ENCODE measurements at places on chromosomes 13 and 19. TPM values are rescaled to one million over a fixed set of nuclear protein-coding genes. Genes with fewer than 3 reads are reported as not detected.

GRCh38 chr13:77838271-77838670 lies 80.4 kb downstream of the EDNRB start:
- no peak for DNase-seq

ADAMTSL5 gene
- 5.4 TPM for total RNA-seq

GRCh38 chr13:20462533-20462915 lies 63.1 kb downstream of the CRYL1 start:
- no peak for DNase-seq

DNA sequence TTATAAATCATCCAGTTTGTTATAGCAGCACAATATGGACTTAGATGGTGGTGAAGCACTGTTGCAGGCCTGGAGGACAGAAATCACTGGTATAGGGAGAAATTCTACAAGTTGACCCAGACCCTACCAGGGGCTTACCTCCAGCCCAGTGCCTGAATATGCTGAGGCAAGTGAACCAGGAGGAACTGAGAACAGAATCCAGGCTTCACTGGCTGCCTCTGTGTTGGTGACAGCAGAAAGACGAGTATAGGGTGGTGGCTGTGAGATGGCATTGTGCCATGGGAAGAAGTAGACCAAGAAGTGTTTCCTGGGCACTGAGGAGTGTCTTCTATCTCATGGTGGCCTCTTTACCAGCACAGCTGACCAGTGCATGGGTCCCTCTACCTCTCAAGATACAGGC lies 15.9 kb upstream of the EID2 start:
- DNase-seq: no peak

GRCh38 chr19:15843203-15843893 lies 27.9 kb upstream of the OR10H1 start:
- no peak for DNase-seq

GRCh38 chr13:114334305-114335053 lies 20.2 kb downstream of the CHAMP1 start:
- no peak for DNase-seq

LYPD5 gene
- 0.79 TPM for total RNA-seq

GRCh38 chr19:49339301-49340068 lies 4.3 kb downstream of the CD37 start:
- DNase-seq: no peak

DNA sequence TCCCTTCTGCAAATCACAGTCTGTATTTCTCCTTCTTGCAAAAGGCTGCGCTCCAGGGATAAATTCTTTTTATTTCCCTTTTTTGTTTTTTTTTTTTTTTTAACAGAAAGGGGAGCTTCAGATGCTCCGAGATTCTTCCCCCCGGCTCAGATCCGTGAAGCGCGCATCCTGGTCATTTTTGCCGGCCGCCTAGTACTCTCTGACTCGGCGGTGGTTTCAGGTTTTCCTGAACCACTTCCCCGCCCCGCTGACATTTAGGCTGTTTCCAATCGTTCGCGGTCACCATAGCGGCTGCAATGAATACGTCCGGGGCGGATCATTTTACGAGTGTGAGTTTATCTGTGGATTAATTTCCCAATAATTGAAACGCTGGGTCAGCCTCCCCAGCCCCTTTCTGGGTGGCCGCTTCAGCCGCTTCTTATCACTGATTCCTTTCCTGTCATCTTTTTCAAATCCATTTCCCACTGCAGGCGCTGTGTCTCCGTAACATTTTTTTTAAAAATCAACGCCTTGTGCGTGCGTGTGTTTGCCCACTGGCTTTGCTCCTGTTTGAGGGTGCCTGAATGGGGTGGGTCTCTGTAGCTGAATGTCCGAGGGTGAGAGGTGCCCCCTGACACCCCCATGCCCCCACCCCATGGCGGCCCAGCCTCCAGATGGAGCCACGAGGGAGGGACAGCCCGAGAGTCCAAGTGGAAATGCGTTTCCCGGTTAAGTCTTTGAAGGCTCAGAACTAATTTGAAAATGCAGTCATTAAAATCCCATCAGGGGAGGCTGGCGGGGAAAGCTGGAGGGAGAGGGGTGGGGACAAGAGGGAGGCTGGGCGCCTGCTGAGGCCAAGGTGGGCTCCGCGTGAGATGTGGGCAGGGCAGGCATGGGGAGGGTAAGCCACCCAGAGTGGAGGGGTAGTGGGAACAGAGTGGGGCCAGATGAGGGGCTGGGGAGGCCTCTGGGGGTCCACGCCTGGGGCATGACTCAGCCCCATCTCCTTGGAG lies 10.6 kb downstream of the ONECUT3 start:
- no peak for DNase-seq

MCEMP1 gene
- total RNA-seq: not detected

DNA sequence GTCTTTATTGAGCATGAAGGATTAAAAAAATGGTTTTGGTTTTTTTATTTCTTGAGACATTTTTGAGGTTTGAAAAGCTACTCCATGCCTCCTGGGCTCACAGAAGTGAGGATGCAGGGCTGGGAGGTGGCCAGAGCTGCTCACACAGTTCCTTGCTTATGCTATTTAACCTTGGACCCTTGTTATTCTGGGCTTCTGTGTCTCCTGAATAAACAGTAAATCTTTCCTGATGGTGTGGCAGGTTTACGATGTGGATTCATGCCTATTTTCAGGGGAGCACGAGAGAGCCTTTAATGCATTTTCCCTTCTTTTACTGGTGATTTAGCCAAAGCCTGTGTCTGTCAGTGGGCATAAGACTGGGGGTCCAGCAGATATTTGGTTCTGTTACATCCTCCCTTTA lies 34.3 kb upstream of the PCDH8 start:
- DNase-seq: no peak

DNA sequence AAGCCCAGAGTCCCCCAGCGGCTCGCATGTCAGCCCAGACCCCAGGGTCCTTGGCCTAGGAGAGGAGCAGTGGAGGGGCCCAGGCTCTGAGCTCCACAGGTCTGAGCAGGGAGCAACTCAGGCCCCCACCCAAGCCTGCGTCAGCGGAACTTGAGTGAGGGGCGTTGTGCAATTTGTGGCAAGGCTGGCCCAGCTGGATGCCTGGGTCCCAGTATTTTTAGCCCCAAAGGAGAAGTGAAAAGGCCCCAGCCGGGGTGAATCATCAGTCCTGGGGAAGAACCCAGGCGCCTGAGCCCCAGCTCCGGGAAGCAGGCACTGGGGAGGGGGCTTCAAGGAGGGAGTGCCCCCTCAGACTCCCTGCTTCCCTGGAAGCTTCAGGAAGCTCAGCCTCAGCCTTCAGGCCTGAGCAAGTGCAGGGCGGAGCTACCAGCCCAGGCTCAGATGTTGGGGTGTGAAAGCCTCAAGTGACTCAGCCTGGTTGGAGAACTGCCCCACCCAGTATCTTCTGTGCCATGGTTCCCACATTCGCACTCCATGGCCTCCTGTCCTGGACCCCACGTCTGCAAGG lies 7.2 kb downstream of the MED29 start:
- DNase-seq: peak; percentile 48

- DNase-seq: no peak
Observed at GRCh38 chr13:70253834-70254233, 145.6 kb upstream of the KLHL1 start.

DNA sequence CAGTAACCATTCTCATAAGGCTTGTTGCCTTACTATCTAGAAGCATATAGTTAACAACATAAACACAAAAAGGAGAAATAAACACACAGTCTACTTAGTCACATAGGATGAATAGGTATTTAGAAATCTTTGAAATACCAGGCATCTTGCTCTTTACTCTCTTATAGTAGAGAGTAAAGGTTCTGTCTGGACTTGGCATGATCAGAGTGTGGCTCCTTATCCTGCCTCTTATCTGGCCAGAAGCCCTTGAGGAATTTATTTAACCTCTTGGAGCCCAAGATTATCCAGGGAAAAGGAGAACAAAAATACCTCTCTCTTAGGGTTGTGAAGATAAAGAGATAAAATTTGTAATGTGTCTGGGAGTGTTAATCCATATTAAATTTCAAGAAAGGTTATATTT lies 100.2 kb upstream of the MBNL2 start:
- no peak for DNase-seq

MYCBP2 gene
- 118 TPM for total RNA-seq

DNA sequence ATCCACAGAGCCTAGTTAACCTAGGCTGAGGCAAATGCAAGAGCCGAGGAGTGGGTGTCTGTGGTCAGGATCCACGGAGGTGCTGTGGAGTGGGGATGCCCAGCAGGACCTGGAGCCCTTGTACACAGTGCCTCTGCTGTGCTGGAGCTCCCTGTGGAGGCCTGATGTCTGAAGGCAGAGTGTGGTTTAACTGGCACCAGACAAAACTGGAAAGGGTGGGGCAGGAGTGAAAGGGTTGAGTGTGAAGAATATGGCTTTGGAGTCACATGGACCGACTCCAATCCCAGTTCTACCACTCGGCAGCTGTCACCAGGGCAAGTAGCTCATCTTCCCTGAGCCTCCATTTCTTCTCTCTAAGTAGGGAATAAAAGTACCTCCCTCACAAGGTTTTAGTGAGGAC lies 60.3 kb upstream of the GPR12 start:
- no peak for DNase-seq
